Mesothelial cell of epicardium (in vitro differentiated cells): ENCODE measurements at places on chromosomes 5 and 9. TPM values are rescaled to one million over a fixed set of nuclear protein-coding genes. Genes with fewer than 3 reads are reported as not detected.

LCP2 gene
- total RNA-seq = not detected in 3 replicates

GRCh38 chr5:107388141-107388861 lies 282.4 kb downstream of the EFNA5 start:
- peak overlapping the region; percentile 14 for H3K4me3 ChIP-seq
- H3K4me1 ChIP-seq = peaks cover 48% of the 10 kb centered on the region
- H3K27me3 ChIP-seq = no peaks in the 10 kb centered on the region
- peaks cover 12% of the 10 kb centered on the region for H3K36me3 ChIP-seq

- H3K4me1 ChIP-seq = peaks cover 33% of the 10 kb centered on the region
- H3K27me3 ChIP-seq = no peaks in the 10 kb centered on the region
- no peak overlapping the region for H3K4me3 ChIP-seq
These were observed 307.9 kb downstream of the FBXL7 start for GRCh38 chr5:15807871-15808270.

GRCh38 chr9:128394379-128395168 lies 23.4 kb downstream of the URM1 start:
- peaks cover 16% of the 10 kb centered on the region for H3K4me1 ChIP-seq
- peak overlapping the region; percentile 12 for H3K4me3 ChIP-seq
- peaks cover 88% of the 10 kb centered on the region for H3K27me3 ChIP-seq
- peaks cover 10% of the 10 kb centered on the region for H3K36me3 ChIP-seq
- DNase-seq = no peak
- H3K27ac ChIP-seq = no peak overlapping the region

FOXD4L4 gene
- total RNA-seq = 0.31 to 0.38 TPM in 2 of 3 replicates, not detected in the other

GRCh38 chr5:134142052-134142451 lies 27.6 kb downstream of the TCF7 start:
- no peak overlapping the region for H3K4me3 ChIP-seq
- no peaks in the 10 kb centered on the region for H3K27me3 ChIP-seq
- H3K36me3 ChIP-seq = no peaks in the 10 kb centered on the region
- peak; percentile 34 for DNase-seq
- peak overlapping the region; percentile 43 for H3K27ac ChIP-seq
- peaks cover 18% of the 10 kb centered on the region for H3K4me1 ChIP-seq

SIMC1 gene
- 39.8 to 43.4 TPM (median 43.0 TPM) in 3 replicates for total RNA-seq

DNA sequence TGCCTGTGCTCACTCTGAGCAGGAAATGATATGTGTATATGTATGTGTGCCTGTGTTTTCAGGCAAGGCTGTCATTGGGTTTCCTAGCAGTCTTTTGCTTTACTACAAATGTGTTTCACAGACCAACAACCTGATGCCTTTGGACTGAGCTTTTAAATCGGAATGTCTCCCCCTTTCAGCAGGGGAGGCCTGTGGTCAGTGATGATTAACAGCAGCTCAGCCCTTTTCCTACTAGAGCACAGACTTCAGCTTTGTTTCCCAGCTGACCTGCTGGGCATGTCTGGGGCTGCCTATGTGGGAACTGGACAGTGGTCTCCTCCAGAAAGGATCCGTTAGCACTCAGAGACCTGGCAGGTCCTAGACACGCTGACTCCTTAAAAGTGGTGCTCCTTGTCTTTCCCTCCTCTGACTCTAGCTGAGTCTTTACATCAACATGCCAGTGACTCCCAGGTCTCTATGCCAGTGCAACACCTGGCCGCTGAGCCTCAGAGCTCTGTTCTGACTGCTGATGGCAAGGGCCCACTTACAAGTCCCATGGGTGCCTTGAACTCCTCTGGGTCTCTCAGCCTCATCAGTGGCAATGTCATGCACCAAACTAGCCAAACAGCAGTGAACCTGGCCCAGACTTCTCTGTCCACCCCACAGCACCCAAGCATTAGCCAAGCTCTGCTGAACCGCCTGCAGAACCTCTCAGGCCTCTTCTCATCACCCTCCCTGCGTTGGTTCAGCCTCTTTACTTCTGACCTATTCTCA lies 7.7 kb downstream of the MACROH2A1 start:
- peaks cover 42% of the 10 kb centered on the region for H3K4me1 ChIP-seq
- H3K4me3 ChIP-seq = no peak overlapping the region
- no peak for DNase-seq
- peaks cover 28% of the 10 kb centered on the region for H3K36me3 ChIP-seq

- peak overlapping the region; percentile 76 for H3K27ac ChIP-seq
- H3K36me3 ChIP-seq = no peaks in the 10 kb centered on the region
- H3K4me1 ChIP-seq = peaks cover 37% of the 10 kb centered on the region
- H3K27me3 ChIP-seq = no peaks in the 10 kb centered on the region
These were observed 330.6 kb downstream of the NR2F1-AS1 start for GRCh38 chr5:93250424-93250823.

MCIDAS gene
- not detected in 3 replicates for total RNA-seq

GRCh38 chr5:153237671-153238332 lies 252.7 kb upstream of the GRIA1 start:
- no peaks in the 10 kb centered on the region for H3K4me1 ChIP-seq
- no peak for DNase-seq
- H3K4me3 ChIP-seq = no peak overlapping the region
- H3K27me3 ChIP-seq = peaks cover 7% of the 10 kb centered on the region

TRPM3 gene
- 1.1 to 1.6 TPM (median 1.1 TPM) in 3 replicates for total RNA-seq

DNA sequence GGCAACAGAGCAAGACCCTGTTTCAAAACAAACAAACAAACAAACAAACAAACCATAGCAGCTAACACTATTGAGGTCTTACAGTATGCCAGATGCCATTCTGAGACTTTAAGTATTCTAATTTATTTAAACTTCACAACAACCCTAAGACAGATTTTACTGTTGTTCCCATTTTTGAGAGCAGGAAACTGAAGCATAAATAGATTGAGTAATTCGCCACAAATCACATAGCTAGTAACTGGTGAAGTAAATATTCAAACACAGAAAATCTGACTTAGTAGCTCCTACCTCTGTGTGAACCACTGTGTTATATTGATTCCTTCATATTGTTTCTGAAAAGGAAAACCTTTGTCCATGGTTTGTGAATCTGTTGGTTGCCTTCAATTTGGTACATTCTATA lies 98.4 kb downstream of the UNC13B start:
- no peaks in the 10 kb centered on the region for H3K27me3 ChIP-seq
- H3K36me3 ChIP-seq = no peaks in the 10 kb centered on the region
- no peak for DNase-seq
- H3K4me1 ChIP-seq = peaks cover 25% of the 10 kb centered on the region
- H3K27ac ChIP-seq = no peak overlapping the region

KCNT1 gene
- total RNA-seq = 0.09 TPM in 2 of 3 replicates, not detected in the other

TAF11L5 gene
- not detected in 3 replicates for total RNA-seq

DNA sequence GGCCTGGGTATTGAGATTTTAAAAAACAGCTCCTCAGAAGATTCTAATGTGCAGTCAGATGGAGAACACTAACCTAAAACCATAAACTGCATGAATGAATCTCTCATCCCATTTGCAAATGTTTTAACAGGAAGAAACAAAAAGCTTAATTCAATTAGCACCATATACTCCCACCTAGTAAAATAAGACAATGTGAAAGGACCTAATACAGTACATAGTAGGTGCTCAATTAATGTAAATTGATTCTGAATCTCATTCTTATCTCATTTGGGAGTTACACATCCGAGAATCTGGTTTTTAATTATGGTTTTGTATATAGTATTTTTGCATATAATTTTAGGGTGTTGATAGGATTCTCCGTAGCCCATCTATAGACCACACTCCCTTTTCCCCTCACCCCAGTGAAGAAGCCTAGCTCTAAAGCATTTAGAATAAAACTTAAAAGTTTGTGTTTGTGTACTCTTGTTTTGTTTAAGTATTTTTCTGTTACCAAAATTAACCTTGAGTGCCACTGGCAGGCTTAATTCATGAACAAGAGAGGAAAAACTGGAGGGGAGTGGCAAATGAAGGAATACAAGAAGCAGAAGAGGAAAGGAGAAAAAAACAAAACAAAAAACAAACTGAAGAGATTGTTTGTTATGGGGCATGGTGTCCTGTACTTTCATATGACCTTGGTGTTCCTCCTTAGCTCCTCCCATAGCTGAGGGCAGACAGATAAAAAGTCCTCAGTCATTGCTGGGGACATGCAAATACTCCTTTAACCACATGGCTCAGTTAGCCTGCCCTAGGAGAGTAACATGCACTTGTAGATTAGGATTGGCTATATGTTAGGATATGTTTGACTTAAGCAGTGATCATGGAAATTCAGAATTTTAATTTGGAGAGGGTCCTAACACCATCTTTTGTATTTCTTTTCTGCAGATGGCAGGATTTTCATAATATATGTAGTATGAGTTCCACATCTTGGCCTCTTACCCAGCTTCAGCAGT lies 1.2 kb downstream of the RNF14 start:
- no peak for DNase-seq
- peaks cover 22% of the 10 kb centered on the region for H3K4me1 ChIP-seq
- no peaks in the 10 kb centered on the region for H3K27me3 ChIP-seq
- H3K4me3 ChIP-seq = peak overlapping the region; percentile 96

- H3K27ac ChIP-seq = no peak overlapping the region
- peaks cover 6% of the 10 kb centered on the region for H3K36me3 ChIP-seq
- H3K4me3 ChIP-seq = no peak overlapping the region
- H3K4me1 ChIP-seq = peaks cover 3% of the 10 kb centered on the region
- H3K27me3 ChIP-seq = no peaks in the 10 kb centered on the region
These were observed 323.4 kb downstream of the CSNK1G3 start for GRCh38 chr5:123835421-123835820.

- no peaks in the 10 kb centered on the region for H3K4me1 ChIP-seq
- no peak overlapping the region for H3K27ac ChIP-seq
- DNase-seq = no peak
These were observed 4.7 kb upstream of the GPR151 start for GRCh38 chr5:146520731-146521130.

GRCh38 chr5:53418826-53419658 lies 61.4 kb upstream of the FST start:
- H3K27ac ChIP-seq = no peak overlapping the region
- H3K36me3 ChIP-seq = no peaks in the 10 kb centered on the region

DNA sequence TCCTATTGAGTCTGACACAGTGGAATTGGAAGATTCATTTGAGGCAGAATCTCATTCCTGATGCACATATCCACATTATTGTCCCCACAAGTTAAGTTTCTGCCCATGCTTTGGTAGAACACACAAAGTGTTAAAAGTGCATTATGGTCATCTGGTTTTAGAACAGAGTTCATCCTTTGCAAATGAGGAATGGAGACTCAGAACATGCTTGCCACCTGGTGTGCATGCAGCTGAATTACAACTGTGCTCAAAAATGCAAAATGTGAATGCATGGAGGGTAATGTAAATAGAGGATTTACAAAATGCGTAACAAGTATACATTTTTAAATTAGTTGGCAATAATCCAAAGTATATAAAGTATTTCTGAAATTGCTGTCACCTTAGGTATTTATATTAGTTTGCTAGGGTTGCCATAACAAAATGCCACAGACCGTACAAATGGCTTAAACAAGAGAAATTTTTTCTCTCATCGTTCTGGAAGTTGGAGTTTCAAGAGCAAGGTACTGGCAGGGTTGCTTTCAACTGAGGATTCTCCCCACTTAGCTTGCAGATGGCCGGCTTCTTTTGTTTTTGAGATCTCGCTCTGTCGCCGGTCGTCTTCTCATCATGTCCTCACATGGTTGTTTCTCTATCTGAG lies 671.1 kb downstream of the TAF11L14 start:
- H3K27me3 ChIP-seq = peaks cover 1% of the 10 kb centered on the region
- DNase-seq = peak; percentile 43
- no peaks in the 10 kb centered on the region for H3K36me3 ChIP-seq
- H3K4me3 ChIP-seq = no peak overlapping the region
